NCI-H187 treated with DMSO at 0.1 percent for 48 hours (cell line): ENCODE measurements at places on chromosomes 11 and 22.

DNA sequence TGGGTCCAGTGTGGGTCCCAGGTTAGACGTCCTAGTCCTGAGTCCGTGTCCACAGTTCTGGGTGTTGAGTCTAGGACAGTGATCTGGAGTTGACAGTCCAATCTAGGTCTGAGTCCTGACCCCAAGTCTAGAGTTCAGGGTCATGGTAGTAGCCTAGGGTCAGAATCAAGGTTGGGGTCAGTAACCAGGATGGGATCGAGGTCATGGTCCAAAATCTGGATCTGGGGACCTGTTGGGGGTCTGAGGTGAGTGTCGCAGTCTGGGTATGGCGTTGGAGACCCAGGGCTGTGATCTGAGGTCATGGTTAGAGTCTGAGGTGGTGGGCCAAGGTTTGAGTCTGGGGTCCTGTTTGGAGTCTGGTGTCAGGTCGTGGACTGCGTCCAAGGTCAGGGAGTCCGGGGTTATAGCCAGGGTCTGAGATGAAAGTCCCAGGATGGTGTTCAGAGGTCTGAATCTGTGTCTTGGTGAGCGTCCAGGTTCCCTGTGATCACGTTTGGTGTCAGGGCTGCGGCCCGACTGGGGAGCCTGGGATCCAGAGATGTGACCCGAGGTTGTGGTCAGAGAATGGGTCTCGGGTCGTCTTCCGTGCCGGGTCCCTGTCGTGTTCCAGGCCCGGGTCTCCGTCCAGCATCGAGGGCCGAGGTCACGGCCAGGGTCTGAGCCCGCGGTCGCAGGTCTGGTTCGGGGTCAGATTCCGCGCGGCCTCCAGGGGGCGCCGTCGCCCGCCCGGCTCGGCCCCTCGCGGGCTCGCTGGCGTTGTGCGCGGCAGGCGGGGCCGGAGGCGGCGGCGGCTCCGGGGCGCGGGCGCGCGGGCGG is 432 bp upstream of the GRK2 start:
- no peak for DNase-seq

- peak; percentile 31 for DNase-seq
Observed at GRCh38 chr11:101436511-101437142, 147.2 kb downstream of the TRPC6 start.

DNA sequence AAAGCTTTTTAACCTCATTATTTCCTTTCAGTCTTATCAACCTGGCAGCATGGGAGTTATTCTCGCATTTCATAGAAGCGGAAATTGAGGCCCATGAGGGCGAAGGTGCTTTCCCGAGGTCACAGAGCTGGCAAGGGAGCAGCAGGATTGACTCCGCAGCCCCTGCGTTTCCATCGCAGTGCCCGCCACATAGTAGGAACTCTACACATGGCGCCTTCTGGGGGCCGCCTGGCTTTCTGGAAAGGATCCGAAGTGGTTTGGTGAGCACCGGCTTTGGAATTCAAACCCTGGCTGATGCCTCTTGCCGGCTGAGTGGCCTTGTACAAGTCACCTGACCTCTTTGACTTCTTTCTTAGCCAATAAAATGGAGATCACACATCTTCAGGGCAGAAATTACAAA is 93.4 kb downstream of the CEP164 start:
- DNase-seq: no peak

DNA sequence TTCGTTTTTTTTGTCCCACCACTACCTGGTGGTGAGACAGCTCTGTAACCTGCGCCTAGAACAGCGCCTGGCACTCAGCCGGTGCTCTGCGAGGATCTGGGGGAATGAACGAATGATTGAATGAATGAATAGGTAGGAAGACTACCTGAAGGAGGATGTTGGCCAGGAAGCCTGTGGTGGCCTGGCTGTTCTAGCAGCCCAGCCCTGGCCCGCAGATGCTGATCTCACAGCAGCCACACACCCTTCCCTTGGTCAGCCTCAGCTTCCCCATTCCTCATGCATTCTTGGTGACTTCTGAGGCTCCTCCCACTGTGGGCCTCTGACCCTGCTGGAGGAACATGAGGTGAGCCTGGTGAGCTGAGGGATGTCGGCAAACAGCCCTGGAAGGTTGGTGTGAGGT is 3.7 kb downstream of the TRPM5 start:
- no peak for DNase-seq

GRCh38 chr11:57306940-57307565 is 17.7 kb downstream of the TNKS1BP1 start:
- DNase-seq: no peak

DNA sequence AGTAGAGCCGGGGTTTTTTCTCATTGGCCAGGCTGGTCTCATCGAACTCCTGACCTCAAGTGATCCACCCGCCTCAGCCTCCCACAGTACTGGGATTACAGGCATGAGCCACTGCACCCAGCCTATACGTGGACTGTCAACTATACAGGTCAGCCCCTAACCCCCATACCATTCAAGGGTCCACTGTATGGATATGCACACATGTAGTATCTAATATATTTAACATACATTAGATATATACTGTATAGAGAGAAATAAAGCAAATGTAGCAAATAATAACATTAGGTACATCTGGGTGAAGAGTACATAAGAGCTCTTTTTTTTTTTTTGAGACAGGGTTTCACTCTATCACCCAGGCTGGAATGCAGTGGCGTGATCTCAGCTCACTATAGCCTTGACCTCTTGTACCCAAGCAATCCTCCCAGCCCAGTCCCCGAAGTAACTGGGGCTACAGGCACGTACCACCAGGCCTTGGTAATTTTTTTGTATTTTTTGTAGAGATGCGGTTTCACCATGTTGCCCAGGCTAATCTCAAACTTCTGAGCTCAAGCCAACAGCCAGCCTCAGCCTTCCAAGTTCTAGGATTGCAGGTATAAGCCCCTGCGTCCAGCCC is 1.5 kb upstream of the ATP5MGL start:
- no peak for DNase-seq
